ENCODE measurements at places on chromosomes 16 and 17.

GRCh38 chr17:50977487-50978159, 111.5 kb upstream of the TOB1 start:
- no peak overlapping the region for H3K27ac ChIP-seq
- H3K36me3 ChIP-seq = peaks cover 3% of the 10 kb centered on the region
- H3K27me3 ChIP-seq = no peaks in the 10 kb centered on the region
- no peaks in the 10 kb centered on the region for H3K4me1 ChIP-seq

DNA sequence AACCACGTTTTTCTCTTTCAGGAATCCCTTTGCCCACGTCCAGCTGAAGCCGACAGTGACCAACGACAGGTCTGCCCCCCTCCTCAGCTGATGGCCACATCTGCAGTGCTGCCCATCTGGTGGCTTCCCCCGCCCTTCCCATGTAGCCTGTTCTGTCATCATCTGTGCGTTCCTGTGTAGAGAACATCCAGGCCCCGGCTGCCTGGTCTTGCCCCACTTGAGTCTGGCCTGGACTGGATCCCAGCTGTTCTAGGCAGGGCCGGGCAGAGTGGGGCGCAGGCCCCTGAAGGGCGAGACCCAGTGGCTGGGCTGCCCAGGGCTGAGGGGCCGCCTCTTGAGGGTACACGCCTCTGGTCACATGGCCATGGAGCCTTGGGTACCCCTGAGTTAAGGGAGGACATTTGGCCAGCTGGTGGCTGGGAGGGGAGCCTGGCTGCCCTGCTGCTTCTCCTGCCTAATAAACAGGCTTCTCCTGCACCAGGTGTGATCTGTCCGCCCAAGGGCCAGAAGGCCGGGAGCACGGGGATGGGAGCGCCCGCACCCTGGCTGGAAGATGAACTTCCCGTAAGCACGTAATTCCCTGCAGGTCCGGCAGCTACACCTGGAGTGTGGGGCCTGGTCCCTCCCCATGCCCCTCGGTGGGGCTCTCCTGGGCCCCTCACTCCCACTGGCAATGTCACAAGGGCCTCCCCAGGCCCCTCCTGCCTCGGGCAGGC, 49.4 kb upstream of the PVALEF start:
- H3K4me1 ChIP-seq = peaks cover 5% of the 10 kb centered on the region
- no peak for DNase-seq
- no peaks in the 10 kb centered on the region for H3K36me3 ChIP-seq
- no peaks in the 10 kb centered on the region for H3K27me3 ChIP-seq
- no peak overlapping the region for H3K27ac ChIP-seq

DNA sequence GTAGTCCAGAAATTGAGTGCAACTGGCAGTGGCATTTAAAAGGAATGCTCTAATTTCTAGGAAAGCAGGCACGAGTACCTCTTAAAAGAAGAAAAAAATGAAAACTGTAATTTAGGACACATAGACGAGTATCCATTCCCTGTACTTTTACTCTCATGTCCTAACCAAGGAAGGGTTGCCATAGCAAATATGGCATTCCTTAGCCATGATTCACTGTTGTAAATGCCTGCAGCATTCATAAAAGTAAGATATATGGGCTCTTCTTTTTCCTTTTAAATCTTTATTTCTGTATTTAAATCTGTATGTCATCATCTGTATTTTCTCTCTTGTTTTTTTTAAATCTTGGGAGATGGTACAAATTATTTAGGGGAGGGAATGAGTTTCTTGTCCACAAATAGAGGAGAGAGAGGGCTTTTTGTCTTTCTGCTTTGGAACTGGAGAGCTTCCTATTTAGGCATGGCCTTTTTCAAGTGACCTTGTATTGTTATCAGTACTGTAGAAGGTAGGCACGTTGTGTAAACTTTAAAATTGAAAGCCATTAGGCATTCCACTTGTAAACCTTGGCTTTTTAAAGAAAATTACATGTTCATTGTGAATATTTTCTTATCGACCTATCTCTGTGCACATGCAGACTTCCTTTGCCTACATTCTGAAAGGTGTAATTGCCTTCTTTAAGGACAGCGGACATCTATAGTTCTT, 50.0 kb downstream of the TENT4B start:
- DNase-seq = no peak
- H3K27ac ChIP-seq = no peak overlapping the region
- H3K4me3 ChIP-seq = no peak overlapping the region
- H3K27me3 ChIP-seq = no peaks in the 10 kb centered on the region
- no peaks in the 10 kb centered on the region for H3K36me3 ChIP-seq

DNA sequence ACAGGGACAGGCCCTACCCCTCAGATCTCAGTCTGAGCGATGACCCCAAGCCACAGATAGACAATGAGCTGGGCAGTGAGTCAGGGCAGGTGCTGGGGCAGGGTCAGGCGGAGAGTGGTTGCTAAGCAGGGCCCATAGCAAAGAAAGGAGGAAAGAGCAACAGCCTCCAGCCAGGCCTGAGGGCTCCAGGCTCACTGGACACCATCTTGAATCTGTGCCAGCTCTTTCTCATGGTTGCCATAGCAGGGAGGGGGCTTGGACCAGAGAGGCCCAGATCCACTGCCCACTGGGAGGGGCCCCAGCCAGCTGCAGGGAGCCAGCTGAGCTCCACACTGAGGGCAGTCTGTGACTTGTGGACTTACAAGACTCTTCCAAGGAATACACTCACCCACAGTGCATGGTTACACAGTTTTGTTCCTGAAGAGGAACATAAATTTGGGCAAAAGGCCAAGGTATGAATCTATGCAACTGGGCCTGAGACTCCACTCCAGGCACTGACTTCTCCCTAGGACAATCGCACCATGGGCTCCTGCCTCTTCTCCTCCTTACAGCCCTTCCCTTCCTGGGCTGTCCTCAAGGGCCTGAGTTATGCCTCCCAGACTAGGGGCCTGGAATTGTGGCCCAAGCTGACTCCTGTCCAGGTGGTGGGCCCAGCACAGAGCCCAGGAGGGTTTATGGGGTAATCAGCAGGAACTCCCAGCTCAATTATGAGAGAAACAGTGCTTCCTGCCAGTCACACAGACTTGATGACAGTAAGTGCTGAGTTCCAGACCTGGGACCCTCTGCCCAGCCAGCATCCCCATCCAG, 59.9 kb downstream of the BEAN1 start:
- H3K36me3 ChIP-seq = no peaks in the 10 kb centered on the region
- no peaks in the 10 kb centered on the region for H3K4me1 ChIP-seq
- H3K4me3 ChIP-seq = no peak overlapping the region
- DNase-seq = no peak
- no peaks in the 10 kb centered on the region for H3K27me3 ChIP-seq

Data from iPS DF 6.9 (cell line).